ENCODE measurements at places on chromosomes 13 and 19.

DNA sequence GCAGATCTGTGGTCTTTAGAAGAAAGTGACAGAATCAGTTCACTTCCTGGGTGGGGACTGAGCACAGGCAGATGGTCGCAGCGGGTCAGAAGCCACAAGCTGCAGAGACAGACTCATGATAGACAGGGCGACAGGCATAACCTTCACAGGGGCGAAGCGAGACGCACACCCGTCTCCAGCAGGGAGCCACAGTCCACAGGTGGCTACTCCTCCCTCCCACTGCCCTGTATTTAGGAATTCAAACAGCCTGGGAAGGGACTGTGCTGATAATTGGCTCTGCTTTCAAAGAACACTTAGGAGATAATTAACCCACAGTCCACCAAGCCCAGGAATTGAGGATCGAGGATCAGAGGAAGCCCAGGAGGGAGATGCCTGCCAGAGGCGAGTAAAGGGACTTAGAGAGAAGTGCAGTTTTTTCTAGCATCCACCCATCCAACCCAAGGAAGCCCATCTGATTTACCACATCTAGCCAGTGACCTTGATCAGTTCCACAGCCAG, 23.2 kb downstream of the RFX2 start:
- DNase-seq, result no peak

DNA sequence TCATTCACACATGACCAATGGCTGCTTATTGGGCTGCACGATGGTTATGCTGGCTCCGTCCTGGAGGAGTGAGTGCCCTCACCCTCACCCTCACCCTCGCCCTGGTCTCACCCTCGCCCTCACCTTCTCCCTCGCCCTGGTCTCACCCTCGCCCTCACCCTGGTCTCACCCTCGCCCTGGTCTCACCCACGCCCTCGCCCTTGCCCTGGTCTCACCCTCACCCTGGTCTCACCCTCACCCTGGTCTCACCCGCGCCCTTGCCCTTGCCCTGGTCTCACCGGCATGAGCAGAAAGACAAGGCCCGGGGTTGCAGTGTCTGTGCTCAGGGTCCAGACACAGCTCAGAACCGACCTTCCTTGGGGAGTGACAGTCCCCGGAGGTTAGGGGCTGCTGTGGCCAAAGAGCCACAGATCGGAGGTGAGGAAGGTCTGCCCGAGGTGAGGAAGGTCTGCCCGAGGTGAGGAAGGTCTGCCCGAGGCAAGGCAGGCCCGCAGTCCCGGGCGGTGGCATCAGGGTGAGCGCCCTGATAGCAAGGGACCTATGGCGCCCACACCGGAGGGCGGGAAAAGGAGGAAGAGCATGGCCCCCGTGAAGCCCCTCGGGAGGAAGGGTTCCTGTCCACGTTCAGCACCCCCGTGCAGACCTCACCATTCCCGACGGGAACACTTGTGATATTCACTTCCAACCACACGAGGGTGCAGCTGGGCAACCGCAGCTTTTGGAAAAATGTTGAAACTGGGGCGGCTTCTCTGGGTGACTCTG, 65.6 kb downstream of the MCF2L start:
- peak; percentile 32 for DNase-seq

GRCh38 chr19:19597809-19598306, 20.6 kb downstream of the PBX4 start:
- peak; percentile 84 for DNase-seq

DNA sequence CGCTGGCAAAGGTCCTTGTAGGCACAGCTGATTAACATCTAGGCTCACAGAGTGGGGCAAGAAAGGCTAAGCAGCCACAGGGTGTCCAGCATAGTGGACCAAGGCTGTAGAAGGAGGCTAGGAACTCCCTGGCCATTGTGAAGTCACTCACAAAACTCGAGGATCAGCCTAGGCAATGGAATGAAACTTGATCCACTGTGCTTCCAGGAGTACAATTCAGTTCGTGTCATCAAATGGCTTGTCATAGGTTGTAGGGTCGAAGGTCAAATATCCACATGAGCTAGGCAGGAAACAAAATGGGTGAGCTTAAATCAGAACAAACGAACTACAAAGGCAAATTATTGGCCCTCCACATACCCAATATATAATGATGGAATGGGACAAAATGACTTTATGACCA, 4.4 kb upstream of the FAM187B start:
- DNase-seq, result no peak

DNA sequence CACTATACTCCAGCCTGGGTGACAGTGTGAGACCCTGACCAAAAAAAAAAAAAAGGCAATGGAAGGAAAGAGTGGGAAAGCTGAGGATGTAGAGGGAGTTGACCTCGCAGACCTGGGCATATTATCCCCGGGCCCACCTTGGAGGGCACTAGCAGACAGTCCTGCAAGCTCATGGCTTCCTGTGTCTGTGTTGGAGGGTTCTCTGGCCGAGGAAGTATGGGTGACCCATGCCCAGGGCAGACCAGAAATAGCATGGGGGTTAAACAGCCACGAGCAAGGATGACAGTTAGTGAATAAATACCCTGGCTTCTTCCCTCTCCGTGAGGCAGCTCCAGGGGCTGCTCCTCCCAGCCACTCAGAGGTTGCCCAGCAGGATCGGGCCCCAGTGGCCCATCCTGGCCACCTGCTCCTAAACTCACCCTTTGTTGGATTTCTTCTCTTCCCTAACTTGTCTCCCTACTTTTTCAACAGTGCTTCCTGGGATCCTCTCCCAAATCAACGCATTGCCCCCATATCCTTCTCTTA, 485.8 kb downstream of the ZNF536 start:
- no peak for DNase-seq

- DNase-seq, result no peak
Measured at GRCh38 chr13:75864718-75865117, 228.6 kb downstream of the LMO7 start.

DNA sequence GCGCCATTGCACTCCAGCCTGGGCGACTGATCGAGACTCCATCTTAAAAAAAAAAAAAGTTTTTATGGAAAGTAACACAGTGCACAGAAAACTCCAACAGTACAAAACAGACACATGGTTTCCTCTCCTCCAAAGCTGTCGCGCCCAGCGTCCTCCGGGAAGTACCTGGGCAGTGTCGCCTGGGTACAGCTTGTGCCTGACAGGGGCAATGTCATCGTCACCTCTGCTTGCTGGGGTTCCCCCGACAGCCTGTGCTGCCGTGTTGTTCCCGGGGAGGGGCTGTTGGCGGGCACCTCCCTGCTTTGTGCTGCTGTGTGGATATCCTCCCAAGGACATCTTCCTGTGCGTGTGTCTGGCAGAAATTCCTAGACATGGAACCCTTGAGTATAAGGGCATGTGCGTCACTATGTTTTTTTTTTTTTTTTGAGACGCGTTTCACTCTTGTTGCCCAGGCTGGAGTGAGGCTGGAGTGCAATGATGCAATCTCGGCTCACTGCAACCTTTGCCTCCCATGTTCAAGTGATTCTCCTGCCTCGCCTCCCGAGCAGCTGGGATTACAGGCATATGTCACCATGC, 2.4 kb upstream of the F2RL3 start:
- no peak for DNase-seq

- DNase-seq, result no peak
Measured at GRCh38 chr13:112715715-112716460, 26.1 kb downstream of the ATP11A start.

- DNase-seq, result peak; percentile 84
Measured at GRCh38 chr13:43473437-43473836, 313.3 kb downstream of the ENOX1 start.

DNA sequence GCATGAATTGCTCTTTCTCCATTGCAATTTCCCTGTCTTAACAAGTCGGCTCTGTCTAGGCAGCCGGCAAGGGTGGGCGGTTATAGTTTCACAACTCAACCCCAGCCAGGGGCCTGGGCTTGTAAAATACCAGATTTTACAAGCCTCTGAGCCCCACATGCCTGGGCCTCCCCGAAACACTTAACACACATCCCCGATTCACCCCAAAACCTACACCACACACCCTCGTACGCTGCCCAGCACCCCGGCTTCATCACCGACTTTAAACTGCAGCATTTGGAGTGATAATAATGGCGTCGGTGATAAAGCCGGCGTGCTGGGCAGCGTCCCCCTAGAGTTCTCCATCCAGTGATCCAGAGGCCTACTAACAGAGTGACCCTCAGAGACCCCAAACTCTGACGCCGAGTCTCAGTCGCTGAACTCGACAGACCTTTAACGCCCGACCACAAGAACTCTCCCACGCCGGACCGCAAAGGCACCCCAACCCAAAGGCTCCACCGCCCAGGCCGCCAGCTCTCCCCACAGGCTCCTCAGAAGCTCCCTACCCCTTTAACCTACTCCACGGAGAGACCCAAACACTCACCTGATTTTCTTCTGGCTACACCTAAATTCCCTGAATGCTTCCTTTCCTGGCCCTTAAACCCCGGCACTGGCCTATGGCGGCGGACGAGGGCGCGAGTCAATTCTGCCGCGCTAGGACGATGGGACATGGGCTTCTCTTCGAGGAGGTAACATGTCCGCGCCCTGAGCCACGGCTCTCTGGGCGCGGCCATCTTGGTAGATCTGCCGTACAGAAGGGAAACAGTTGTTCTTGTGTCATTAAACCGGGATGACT, at the start of gene ZNF649:
ZNF649 (minus strand) TSS at position 687 of the 835 bp plus-strand sequence. CDS start 4,910 bp downstream, outside the sequence.
- peak; percentile 93 for DNase-seq

DNA sequence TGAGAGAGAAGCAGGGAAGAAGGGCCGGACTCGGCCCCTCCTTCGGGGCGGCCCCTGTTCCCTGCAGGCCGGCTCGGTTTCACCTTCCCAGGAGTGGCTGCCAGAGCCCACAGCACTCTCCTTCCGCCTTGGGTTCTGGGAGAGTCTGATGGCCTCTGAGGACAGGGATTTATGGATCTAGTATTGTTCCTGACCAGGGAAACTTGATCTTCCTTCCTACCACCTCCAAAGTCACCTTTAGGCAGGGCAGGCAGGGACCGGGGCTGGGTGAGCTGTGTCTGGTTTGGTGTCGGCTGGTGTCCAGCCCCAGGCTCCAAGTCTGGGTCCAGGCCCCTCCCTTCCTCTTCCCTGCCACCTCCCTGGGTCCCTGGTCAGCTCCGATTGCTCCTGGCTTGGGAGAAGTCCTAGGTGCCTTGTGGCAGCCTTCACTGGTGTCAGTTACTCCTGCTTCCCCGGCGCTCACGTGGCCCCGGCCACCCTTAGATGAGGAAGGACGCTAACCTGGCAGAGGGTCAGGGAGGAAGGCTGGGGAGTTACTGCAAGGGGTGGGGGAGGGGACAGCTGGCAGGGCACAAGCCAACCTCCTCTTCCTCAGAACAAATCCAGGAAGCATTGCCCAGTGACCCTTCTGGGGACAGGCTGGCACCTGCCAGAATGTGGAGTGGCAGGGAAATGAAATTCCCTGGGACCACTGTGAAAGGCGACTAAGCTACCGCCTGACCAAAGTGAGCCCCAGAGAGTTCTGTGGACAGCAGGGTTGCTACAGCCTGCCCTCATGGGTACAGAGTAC, 18.8 kb downstream of the RFX1 start:
- DNase-seq, result peak; percentile 42

GRCh38 chr19:6499052-6499790, 2.9 kb downstream of the TUBB4A start:
- no peak for DNase-seq

DNA sequence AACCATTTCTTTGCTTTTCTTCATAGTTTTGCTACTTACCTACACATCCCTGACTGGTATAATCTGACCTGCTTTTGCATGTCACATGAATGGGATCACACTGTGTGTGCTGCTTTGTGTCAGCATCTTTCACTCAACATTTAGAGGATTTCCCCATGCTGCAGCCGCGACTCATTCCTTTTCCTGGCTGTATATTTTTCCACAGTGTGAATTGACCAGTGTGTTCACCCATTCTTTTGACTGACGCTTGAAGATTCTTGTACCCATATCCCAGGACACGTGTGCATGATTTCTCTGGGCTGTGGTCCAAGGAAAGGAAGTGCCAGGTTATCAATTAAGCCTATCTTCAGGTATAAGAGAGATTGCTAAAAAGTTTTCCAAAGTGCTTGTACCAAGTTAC, 118.4 kb downstream of the DPF1 start:
- no peak for DNase-seq

GRCh38 chr13:98782654-98783053, 30.2 kb upstream of the SLC15A1 start:
- DNase-seq, result peak; percentile 38

DNA sequence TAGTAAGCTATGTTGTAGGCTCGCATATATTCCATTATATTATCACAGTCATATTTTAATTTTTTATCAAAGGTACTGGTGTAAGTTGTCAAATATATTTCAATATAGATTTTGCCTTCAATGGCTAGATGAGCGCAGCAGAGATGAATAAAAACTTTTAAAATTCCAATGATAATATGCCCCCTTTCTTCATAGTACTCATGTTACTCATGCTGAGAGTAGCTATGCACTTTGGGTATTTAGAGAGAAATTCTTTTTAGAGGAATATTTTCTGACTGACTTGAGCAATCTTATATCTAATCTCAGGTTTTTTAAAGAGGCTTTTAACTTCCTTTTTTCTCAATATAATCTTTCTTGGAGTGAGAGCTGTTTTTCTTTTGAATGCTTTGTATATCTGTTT, 11.4 kb downstream of the ZNF254 start:
- DNase-seq, result no peak

- no peak for DNase-seq
Measured at GRCh38 chr19:41591951-41592562, 16.1 kb downstream of the CEACAM21 start.

GRCh38 chr13:109738298-109738746, 48.1 kb downstream of the IRS2 start:
- no peak for DNase-seq

- peak; percentile 82 for DNase-seq
Measured at GRCh38 chr13:33509642-33510229, 224.2 kb upstream of the STARD13 start.

GRCh38 chr19:18626906-18627305, 9.9 kb upstream of the KLHL26 start:
- DNase-seq, result no peak

DNA sequence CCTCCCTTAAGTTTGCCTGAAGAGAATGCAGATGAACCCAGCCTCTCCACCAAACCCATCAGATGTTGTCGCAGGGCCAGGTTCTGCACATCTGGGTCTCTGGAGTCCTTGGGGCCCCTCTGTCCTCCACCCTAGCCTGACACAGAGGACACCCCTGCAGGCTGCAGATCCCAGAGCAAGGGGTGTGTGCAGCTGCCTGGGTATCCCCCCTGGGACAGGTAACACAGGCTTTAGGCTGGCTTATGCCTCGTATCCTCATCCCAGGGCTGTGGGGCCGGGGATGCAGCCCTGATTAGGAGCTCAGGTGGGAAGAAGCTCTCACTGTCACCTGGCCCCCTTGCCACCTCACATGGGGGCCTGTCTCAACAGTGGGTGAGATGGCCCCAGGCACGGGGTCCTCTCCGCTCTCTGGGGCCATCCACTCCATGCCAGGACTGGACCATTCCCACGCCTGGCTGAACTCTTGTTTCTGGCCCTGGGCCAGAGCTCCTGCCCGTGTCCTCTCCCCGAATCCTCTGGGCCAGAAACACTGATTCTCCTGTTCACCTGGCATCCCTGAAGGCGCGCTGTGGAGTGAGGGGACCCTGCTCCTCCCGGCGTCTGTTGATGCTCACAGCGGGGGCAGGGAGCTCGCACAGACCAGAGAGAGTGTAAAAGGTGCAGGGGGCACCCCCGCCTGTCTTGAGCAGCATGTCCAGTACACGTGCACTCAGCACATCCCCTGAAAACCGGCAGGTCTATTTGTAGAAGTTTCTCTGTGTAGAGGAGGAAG, 38.7 kb upstream of the TPM4 start:
- no peak for DNase-seq

GRCh38 chr19:32471811-32472210, 66.2 kb downstream of the DPY19L3 start:
- no peak for DNase-seq

- no peak for DNase-seq
Measured at GRCh38 chr13:108733022-108733560, 103.7 kb downstream of the MYO16 start.
